ENCODE measurements at places on chromosomes 16 and 17. TPM values are rescaled to one million over a fixed set of nuclear protein-coding genes. Genes with fewer than 3 reads are reported as not detected.

GRCh38 chr17:2233441-2233947 lies 70.1 kb downstream of the SMG6 start:
- H3K36me3 ChIP-seq, result no peaks in the 10 kb centered on the region
- H3K4me1 ChIP-seq, result peaks cover 24% of the 10 kb centered on the region
- no peaks in the 10 kb centered on the region for H3K27me3 ChIP-seq
- DNase-seq, result no peak

NOTUM gene
- not detected for polyA plus RNA-seq

ABCC3 gene
- polyA plus RNA-seq, result not detected

- H3K27me3 ChIP-seq, result no peaks in the 10 kb centered on the region
- no peak for DNase-seq
- H3K36me3 ChIP-seq, result no peaks in the 10 kb centered on the region
These were observed 49.7 kb downstream of the TUBD1 start for GRCh38 chr17:59842901-59843652.

GRCh38 chr17:27256225-27257030 lies 37.5 kb upstream of the WSB1 start:
- H3K4me1 ChIP-seq, result peaks cover 2% of the 10 kb centered on the region
- no peak overlapping the region for H3K27ac ChIP-seq
- no peaks in the 10 kb centered on the region for H3K27me3 ChIP-seq
- no peak overlapping the region for H3K4me3 ChIP-seq

- no peak for DNase-seq
- H3K27ac ChIP-seq, result no peak overlapping the region
- no peak overlapping the region for H3K4me3 ChIP-seq
- H3K27me3 ChIP-seq, result peaks cover 14% of the 10 kb centered on the region
- H3K4me1 ChIP-seq, result no peaks in the 10 kb centered on the region
- no peaks in the 10 kb centered on the region for H3K36me3 ChIP-seq
These were observed 390.4 kb downstream of the SHISA9 start for GRCh38 chr16:13291591-13292333.

DNA sequence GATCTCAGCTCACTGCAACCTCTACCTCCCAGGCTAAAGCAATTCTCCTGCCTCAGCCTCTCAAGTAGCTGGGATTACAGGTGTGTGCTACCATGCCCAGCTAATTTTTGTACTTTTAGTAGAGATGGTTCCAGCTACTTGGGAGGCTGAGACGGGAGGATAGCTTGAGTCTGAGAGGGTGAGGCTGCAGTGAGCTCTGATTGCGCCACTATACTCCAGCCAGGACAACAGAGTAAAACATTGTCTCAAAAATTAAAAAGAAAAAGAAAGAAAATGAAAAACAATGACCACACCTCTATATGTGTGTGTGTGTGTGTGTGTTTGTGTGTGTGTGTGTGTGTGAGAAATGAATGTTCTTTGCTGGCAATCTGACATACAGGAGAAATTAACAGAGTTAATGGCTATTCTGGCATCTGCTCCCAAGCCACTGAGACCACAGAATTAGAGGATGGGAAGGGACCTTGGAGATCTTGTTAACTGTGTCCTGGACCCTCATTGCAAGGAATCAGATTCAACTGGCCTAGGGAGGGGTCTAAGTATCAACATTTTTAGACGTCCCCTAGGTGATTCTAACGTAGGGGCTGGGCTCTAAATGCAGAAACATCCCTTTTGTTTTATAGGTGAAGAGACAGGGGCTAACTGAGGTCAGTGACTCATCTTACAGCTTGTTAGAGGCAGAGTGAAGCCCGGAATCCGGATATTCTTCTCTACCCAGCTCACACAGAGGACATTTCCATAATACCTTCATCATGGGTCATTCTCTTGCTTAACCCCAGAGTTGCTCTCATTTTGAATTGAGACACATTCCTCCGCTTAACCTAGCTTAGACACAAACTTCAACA lies 16.4 kb upstream of the MARCHF10 start:
- H3K27ac ChIP-seq, result no peak overlapping the region
- H3K4me1 ChIP-seq, result peaks cover 9% of the 10 kb centered on the region
- no peaks in the 10 kb centered on the region for H3K36me3 ChIP-seq
- no peak for DNase-seq

- no peak for DNase-seq
- no peak overlapping the region for H3K27ac ChIP-seq
- no peaks in the 10 kb centered on the region for H3K36me3 ChIP-seq
- H3K4me1 ChIP-seq, result no peaks in the 10 kb centered on the region
- peaks cover 16% of the 10 kb centered on the region for H3K27me3 ChIP-seq
These were observed 71.2 kb upstream of the CDYL2 start for GRCh38 chr16:80875616-80876015.

DNA sequence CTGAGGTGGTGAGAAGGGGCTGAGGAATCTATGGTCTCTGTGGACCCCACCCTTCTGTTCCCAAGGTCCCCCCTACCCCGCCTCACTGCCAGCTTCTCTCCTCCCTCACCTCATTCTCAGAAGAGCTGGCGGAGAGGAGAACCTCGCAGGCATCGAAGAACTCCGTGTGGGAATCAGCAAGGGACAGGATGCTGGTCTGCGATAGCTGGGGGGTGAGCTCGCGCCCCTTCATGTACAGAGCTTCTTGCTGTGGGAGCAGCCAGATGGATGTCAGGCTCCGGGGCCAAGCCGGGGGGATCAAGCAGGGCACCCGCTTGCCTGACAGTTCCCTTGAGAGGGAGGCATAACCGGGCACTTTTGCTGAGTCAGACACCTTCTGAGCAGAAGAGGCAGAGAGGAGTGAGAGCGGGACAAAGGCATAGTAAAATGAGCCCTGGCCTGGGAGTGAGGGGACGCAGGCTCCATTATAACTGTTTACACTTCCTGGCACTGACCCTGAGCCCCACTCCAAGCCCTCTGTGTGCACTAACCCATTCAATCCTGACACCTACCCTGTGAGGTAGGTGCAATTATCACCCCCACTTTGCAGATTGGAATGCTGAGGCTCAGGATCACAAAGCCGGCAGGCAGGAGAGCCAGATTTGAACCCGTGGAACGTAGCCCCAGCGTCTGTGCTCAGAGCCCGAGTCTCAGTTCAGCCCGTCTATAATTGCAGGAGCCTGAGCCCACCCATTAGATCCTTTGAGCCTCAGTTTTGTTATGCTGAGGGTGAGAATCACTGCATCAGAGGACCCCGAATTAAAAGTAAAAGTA lies 6.3 kb downstream of the OSBPL7 start:
- DNase-seq, result no peak
- H3K27me3 ChIP-seq, result no peaks in the 10 kb centered on the region
- H3K27ac ChIP-seq, result peak overlapping the region; percentile 3
- no peak overlapping the region for H3K4me3 ChIP-seq

DNA sequence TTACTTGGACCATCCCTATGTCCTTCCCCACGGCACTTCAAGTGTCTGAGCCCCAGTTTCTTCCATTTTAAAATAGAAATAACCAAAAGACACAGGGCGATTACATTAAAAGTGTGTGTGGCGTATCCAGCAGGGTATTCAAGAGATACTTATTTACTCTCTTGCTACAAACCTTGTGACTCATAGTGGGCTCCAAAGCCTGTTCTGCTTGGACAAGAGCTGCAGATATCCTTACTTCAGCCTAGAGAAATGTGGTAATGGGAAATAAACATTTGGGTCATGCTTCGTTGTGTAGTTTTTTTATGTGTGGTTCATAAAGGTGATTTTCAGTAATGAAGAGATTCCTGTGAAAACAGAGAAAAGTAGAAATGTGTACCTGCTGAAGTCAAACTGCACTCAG lies 288.9 kb upstream of the CDH11 start:
- no peaks in the 10 kb centered on the region for H3K36me3 ChIP-seq
- no peak overlapping the region for H3K27ac ChIP-seq
- DNase-seq, result no peak
- H3K4me1 ChIP-seq, result no peaks in the 10 kb centered on the region
- no peak overlapping the region for H3K4me3 ChIP-seq
- no peaks in the 10 kb centered on the region for H3K27me3 ChIP-seq

FAM20A gene
- polyA plus RNA-seq, result 0.20 TPM

GRCh38 chr17:58285422-58285810 lies 4.7 kb upstream of the MPO start:
- H3K4me1 ChIP-seq, result no peaks in the 10 kb centered on the region
- no peak for DNase-seq
- no peak overlapping the region for H3K4me3 ChIP-seq
- no peaks in the 10 kb centered on the region for H3K36me3 ChIP-seq
- peaks cover 14% of the 10 kb centered on the region for H3K27me3 ChIP-seq

FBXO39 gene
- polyA plus RNA-seq, result not detected

CDRT15 gene
- 0.62 TPM for polyA plus RNA-seq

DNA sequence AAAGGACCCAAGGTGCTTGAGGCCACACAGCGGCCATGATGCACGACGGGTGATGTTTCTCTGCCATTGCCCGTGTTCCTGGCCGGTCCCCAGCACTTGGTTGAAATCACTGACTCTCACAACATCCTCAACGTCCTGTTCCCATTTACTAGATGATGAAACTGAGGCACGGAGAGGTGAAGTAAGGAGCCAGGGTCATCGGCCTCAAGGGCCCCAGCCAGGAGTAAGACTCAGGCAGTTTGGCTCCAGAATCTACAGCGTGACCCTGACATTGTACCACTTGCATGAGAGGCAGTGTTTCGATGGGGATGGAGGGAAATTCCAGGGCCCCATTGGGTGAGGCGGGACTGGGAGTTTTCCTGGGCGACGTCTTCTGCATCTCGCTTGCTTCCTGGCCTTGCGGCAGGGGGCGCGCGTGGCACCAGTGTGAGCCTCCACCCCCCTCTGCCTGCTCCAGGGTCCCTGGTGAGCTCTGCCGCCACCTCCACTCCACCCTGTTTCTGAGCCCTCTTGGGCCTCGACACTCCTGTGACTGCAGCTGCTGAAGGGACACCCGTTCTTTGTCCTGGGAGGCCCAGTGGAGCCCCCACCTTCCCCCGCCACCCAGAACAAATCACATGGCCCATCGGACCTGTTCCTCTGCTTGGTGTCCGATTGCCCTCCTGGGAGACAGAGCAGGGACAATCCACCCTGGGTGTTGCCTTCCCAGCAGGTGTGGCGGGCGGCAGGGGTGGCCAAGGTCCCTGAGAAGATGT lies 133.0 kb upstream of the GSE1 start:
- peak; percentile 26 for DNase-seq
- H3K4me3 ChIP-seq, result no peak overlapping the region
- H3K27me3 ChIP-seq, result peaks cover under 1% of the 10 kb centered on the region
- H3K27ac ChIP-seq, result no peak overlapping the region

- H3K4me1 ChIP-seq, result peaks cover 4% of the 10 kb centered on the region
- H3K4me3 ChIP-seq, result no peak within 1 kb of the TSS
- no peaks in the 10 kb centered on the region for H3K36me3 ChIP-seq
- no peak within 1 kb of the TSS for H3K27ac ChIP-seq
These were observed at the start of gene PABPN1L for GRCh38 chr16:88866151-88866920. Gene PABPN1L, minus strand, starts transcription at chr16:88866660. Its CDS starts 54 bp downstream, at chr16:88866606.

CLDN6 gene
- polyA plus RNA-seq, result not detected

KLHL10 gene
- not detected for polyA plus RNA-seq

PRKCA gene
- polyA plus RNA-seq, result 1.3 TPM

DNA sequence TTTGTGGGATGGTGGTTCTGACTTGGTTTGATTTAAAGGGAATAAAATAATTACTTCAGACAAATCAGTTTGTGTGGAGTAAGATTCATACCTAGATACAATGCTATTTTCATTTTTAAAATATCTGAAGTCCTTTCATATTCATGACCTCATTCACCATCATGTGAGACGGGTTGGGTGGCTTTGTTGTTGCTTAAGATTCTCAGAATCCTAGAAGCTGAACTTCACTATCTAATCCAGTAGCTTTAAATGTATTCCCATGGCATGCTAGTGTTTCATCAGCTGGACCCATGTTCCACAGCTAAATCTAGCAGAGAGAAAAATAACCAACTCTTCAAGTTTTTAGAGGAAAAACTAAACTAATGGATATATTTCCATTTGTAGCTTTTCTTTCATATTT lies 2.7 kb upstream of the AMFR start:
- no peak overlapping the region for H3K27ac ChIP-seq
- H3K27me3 ChIP-seq, result no peaks in the 10 kb centered on the region
- no peak for DNase-seq

GRCh38 chr17:46001390-46002310 lies 2.6 kb downstream of the STH start:
- no peaks in the 10 kb centered on the region for H3K27me3 ChIP-seq
- no peak overlapping the region for H3K27ac ChIP-seq
- no peak overlapping the region for H3K4me3 ChIP-seq
- peaks cover 1% of the 10 kb centered on the region for H3K4me1 ChIP-seq

- no peak for DNase-seq
- H3K4me1 ChIP-seq, result peaks cover 10% of the 10 kb centered on the region
- H3K4me3 ChIP-seq, result no peak overlapping the region
- H3K27ac ChIP-seq, result no peak overlapping the region
- peaks cover 2% of the 10 kb centered on the region for H3K27me3 ChIP-seq
These were observed 2.7 kb downstream of the NOXO1 start for GRCh38 chr16:1978476-1979120.

DNA sequence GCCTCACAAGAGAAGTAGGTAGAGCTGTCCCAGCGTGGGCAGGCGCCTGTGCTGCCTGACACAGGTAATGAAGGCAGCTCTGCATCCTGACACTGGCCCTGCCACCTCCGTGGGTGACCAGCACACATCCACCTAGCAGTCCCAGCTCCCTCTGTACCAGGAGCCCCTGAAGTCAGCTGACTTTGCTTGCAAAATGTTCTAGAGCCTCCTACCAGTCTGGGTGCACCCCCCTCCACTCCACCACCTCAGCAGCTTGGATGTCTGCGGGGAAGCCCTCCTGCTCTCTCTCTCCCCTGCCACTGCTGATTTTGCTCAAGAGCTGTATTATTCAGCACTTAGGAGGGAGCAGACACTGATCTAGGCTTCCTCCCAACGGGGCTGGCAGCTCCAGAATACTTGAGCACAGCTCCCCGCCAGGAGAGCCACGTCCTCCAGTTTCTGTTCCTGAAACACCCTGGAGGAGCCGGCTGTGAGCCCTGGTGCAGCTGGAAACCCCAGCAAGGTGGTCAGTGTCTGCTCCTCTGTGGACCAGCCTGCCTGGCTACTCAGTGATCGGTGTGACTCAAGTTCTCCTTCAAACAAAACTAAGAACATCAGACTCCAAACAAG lies 1.0 kb downstream of the RNF166 start:
- H3K36me3 ChIP-seq, result peaks cover 4% of the 10 kb centered on the region
- H3K27me3 ChIP-seq, result no peaks in the 10 kb centered on the region
- H3K4me1 ChIP-seq, result peaks cover 24% of the 10 kb centered on the region
- no peak for DNase-seq

DNA sequence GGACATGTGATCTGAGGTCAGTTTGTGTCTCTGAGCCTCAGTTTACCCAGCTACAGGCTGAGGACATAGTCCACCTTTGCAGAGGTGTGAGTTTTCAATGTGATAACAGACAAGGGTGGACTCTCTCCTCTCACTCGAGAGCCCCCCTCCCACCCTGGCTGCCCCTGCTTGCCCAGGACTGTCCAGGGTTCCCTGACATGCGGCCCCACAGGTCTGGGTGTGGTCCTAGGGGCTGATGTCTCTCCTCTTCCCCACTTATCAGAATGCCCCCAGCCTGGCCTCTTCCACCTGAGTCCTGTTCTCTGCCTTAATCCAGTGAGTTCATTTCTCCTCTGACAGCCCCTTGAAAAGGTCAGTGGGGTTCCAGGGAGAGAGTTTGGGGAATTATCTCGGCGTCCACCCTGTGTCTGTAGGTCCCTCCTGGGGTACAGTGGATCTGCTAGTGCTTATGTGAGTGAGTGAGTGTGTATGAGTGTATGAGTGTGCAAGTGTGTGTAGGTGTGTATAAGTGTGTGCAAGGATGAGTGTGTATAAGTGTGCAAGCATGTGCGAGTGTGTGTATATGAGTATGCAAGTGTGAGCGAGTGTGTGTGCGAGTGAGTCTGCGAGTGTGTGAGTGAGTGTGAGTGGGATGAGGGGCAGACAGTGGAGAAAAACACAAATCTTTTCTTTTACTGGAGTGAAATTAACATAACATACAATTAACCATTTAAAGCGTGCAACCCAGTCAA lies 175.0 kb downstream of the IRF8 start:
- H3K27me3 ChIP-seq, result peaks cover 61% of the 10 kb centered on the region
- H3K36me3 ChIP-seq, result no peaks in the 10 kb centered on the region
- H3K27ac ChIP-seq, result no peak overlapping the region
- no peak for DNase-seq

OMG gene
- polyA plus RNA-seq, result not detected
